ENCODE measurements at places on chromosomes 1 and 21.

- no peak for DNase-seq
Measured at GRCh38 chr1:195495720-195496635, 1112.3 kb downstream of the KCNT2 start.

- DNase-seq: no peak
Measured at GRCh38 chr1:173275496-173275895, 68.4 kb upstream of the TNFSF4 start.

GRCh38 chr1:17397910-17398695 lies 26.1 kb downstream of the PADI6 start:
- no peak for DNase-seq

DNA sequence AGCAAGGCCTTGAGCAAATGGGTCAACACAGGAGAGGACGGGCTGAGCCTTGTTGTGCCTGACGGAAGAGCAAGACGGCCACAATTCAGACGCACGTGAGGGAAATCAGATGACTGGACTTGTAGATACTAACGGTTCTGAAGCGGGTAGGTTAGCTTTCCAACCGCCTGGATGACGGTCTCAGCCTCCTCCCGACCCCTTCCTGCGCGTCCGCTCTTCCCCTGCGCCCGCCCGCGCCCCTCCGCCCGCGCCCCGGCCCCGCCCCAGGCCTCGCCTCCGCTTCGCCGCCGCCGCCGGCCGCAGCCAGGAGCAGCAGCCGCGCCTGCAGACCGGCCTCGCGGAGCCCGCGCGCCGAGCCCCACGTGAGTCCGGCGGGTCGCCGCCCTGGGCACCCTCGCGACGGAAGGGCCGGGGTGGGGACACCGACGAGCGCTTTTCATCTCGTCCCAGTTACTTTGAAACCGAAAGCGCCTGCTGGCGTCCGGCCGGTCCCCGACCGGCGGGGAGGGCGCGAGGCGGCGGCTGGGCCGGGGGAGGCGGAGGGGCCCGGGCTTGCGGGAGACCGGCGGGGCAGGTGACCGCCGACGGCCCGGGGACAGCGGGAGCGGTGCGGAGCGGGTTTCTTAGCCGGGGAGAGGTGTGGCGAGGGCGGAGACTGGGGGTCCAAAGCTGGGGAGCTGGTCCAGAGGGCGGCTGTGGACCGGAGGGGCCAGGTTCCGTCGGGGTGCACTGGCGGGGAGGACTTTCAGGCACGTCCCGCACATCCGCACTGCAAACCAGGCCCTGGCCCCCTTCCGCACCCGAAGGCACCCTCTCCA lies at the start of gene TRAF5:
TSS of gene TRAF5 (plus strand) at position 306 of the 818 bp plus-strand sequence. CDS start 26,407 bp downstream, outside the sequence.
- peak; percentile 46 for DNase-seq

DNA sequence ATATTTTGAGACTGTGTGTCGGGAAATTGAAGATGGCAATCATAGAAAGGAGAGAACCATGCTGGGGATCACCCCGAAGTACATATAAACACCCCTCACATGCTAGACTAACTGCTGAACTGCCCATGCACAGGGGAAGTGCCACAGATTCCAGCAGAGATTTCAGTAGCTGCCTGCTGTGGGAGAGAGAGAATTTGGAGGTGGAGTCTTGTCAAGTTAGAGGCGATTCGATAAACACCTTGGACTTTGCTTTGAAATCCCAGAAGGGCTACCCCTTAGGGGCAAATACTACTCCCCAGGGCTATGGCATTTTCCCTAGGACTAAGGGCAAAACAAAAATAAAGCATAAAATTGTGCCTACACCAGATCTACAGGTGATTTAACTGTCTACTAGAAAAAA lies 103.3 kb downstream of the PEX14 start:
- no peak for DNase-seq

Data from central memory CD4-positive, alpha-beta T cell (primary cell).